ENCODE measurements at places on chromosomes 5 and 9.

GRCh38 chr9:122125509-122126330, 32.6 kb upstream of the TTLL11 start:
- no peak for DNase-seq

DNA sequence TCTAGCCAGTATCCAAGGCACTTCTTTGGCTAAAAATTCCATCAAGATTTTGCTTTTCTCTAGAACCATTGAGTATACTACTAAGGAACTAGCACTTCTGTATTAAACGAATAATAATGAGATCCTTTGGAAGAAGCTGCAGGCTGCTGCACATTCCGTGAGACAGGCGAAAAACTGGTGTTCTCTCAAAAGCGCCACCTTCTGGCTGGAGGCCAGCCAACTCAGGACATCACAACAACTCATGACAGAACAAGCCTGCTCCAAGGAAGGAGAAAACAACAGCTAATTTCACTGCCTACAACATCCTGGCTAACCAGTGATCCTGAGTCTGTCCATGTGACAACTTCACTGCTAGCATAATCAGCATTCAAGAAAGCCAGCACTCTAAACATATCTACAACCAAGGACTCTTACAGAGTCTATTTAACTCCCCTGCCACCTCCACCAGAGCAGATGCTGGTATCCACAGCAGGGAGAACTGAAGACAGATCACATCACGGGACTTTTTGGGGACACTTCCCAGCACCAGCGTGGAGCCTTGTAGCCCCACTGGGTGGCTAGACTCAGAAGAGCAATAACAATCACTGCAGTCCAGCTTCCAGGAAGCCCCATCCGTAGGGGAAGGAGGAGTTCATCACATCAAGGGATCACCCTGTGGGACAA, 150.5 kb downstream of the YTHDC2 start:
- DNase-seq = peak; percentile 27

- no peak for DNase-seq
Observed at GRCh38 chr9:126548312-126548711, 65.4 kb upstream of the LMX1B start.

- DNase-seq = no peak
Observed at GRCh38 chr5:169289520-169289919, 11.4 kb downstream of the SLIT3 start.

GRCh38 chr5:136018814-136019783, 9.7 kb upstream of the TGFBI start:
- DNase-seq = no peak

- DNase-seq = no peak
Observed at GRCh38 chr5:171581781-171582180, 162.3 kb downstream of the FGF18 start.

- DNase-seq = no peak
Observed at GRCh38 chr9:72453797-72454196, 67.6 kb upstream of the TMC1 start.

- no peak for DNase-seq
Observed at GRCh38 chr9:137313326-137313936, 11.4 kb upstream of the NRARP start.
